ENCODE measurements at places on chromosomes 1 and 21.

DNA sequence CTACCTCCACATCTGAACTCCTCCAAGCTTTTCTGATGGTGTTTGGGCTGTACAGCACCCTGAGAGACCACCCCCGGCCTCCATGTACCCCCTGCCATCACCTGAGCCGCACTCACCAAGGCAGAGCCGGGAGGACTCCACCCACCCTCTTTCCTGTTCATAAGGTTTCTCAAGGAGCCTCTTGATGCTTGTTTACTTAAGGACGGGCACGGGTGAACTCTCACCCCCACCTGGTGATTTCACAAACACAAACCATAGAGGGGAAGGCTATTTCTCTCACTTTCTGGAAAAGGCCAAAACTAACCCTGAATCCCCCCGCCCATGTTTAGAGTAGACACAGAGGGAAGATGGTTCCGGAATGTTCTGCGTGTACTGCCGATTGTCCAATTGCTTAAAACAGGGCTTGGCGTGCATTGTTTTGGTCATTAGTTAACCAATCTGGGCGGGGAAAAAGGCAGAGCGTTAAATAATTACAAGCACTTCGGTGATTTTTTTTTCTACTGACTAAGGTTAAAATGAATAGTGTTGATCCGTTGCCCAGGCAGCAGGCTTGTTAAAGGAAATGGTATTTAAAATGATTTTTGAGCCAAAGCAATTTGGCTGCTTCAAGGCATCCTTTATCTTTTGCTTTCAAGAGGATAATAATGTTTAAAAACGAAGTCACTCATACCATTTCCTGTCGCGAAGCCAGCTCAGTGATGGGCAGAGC, 279.8 kb upstream of the VAMP3 start:
- DNase-seq, result no peak

DNA sequence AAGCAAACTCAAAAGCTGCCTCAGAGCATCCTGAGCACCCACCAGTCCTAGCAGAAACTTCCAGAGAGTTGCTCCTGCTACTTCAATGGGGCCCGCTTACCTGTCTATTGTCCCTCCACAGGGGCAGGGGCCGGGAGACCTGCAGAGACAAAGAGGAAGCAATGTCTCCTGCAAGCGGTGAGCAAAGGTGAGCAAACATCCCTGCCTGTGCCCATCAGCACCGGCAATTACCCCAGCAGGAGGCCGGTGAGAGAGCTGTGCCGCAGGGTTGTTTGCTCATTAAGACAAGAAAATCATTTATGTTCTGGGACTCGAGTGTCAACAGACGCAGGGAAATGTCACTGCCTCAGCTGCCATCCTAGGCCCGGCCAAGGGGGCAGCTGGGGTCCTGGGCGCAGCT, 53.8 kb upstream of the TARDBP start:
- DNase-seq, result no peak

- peak; percentile 73 for DNase-seq
Observed at GRCh38 chr1:11838349-11839272, 9.0 kb downstream of the NPPA start.

GRCh38 chr1:26412180-26412840, 1.7 kb downstream of the LIN28A start:
- DNase-seq, result no peak

GRCh38 chr1:201982082-201982622, 296 bp upstream of the RNPEP start:
- DNase-seq, result peak; percentile 58

- no peak for DNase-seq
Observed at GRCh38 chr1:89170170-89171066, 5.4 kb downstream of the GBP7 start.

GRCh38 chr1:66296951-66297350, 237.0 kb upstream of the SGIP1 start:
- DNase-seq, result no peak

Measured in activated T-cell treated with anti-CD3 and anti-CD28 coated beads for 4 hours (primary cell).